ENCODE measurements at places on chromosomes 3 and 15. TPM values are rescaled to one million over a fixed set of nuclear protein-coding genes. Genes with fewer than 3 reads are reported as not detected.

- no peak for DNase-seq
Measured at GRCh38 chr3:70247955-70248354, 64.5 kb downstream of the MDFIC2 start.

DNA sequence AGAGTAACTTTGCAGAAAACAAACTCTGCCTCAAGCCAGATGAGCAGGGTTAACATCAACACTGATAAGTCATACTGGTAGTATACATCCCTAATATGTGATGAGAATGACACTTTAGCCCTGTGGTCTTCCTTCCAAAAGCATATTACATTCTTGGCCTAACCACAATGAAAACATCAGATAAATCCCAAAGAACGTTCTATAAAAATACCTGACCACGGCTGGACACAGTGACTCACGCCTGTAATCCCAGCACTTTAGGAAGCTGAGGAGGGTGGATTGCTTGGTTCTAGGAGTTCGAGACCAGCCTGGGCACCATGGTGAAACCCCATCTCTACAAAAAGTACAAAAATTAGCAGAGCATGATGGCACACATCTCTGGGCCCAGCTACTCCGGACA is 4.7 kb downstream of the TMCC1 start:
- no peak for DNase-seq

- DNase-seq = no peak
Measured at GRCh38 chr3:111301238-111301798, 229.7 kb downstream of the NECTIN3 start.

GRCh38 chr3:23567917-23568316 is 237.8 kb upstream of the UBE2E1 start:
- no peak for DNase-seq

GRCh38 chr3:122572940-122573412 is 4.5 kb upstream of the PARP15 start:
- DNase-seq = no peak

DNA sequence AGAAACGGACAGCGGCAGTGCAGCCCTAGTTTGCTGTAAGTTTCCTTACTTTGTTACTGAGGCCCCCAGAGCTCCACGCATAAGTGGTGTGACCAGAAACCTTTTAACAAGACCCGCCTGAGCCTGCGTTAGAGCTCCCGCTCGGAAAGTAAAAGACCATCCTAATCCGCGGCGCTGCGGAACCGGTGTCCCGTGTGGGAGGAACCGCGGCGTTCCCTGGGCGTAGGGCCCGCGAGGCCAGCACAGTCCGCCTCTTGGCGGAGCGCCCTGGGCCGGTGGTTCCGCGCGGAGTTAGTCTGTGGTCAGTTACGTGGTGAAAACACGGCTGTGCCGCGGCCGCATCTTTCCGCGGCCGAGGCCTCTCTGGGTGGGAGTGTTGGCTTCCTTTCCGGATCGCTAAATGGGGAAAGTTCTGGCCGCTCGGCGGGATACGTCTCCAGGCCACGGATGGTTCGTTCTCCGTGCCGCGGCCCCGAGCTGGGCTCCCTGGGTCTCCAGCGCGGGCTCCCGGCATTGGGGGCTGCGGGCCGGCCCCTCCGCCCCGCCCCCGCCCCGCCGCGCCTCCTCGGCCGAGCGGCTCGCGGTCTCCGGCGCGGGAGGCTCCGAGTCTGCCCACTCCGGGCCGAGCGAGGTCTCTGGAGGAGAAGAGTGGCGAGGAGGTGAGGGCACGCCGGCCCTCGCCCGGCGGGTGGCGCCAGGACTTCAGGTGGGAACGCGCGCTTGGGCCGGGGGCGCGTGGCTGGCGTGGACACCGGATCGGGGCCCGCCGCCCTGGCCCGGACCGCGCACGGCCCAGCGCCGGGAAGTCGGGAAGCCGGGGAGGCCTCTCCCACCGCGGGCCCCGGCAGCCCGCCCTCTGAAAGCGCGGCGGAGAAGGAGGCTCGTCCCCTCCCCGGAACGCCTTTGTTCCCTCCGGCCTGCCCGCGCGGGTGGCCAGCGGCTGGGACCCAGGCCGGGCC is 754 bp downstream of the B3GNT5 start:
- DNase-seq = no peak

DNA sequence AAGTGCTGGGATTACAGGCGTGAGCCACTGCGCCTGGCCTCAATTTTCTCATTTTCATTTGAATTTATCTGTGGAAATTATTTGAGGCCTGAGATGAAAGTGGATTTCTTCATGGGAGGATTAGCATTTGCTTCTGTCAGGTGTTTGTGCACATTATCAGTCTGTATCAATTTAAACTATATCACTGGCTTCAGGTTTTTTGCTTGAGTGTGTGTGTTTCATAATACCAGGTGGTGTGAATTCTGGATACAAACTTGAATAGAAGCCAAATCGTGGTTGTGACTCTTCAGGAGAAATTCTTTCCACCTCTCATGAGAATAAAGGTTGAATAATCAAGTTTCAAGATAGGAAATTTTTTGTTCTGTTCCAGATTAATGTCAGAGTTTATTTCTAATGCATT is 56.4 kb downstream of the CGGBP1 start:
- no peak for DNase-seq

DNA sequence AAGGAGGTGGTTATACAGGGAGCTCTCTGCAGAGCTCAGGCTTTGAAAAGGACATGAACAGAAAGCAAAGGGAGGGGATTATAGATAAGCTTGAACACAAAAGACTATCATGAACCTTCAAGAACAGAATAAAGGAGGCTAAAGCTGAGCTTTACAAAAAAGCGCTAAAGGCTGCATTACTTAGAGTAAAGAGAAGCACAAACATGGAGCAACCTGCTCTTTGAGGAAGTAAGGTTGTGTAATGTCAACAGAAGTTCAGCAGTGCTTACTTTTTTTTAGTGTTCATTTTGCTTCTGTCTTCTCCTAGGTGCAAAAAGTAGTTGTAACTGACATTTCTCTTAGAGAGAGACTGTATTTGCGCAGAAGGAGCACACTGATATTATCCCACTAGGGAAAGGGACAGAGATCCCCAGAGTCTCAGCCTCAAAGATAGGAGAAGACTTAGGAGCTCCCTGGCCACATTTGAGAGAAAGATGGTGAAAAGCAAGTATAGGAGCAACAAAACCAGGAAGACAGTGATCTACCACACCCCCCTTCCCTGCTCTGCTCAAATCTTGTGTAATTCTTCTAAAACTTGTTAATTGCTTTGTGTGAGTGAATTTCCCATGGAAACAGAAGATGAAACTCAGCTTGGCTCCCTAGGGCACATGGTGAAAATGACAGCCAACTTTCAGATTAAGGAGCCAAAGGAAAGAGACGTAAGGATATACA is 54.7 kb downstream of the QTRT2 start:
- no peak for DNase-seq

DNA sequence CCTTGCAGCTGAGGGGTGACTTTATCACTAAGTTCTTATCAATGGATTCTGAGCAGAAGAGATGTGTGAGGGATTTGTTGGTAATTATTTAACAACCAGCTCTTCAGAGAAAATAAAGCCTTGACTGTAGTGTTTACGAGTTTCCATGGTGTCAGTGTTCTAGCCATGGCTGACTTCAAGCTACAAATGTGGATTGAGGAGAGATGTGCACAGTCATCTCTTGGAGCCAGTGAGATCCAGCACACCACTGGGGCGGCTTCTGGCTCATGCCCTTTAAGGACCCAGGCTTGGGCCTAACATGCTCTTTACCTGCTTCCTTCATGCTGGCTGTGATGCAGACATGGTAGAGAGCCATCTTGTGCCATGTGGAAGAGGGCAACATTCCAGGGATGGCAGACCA is 145.6 kb upstream of the MRPS22 start:
- no peak for DNase-seq

- no peak for DNase-seq
Measured at GRCh38 chr3:3836845-3837244, 37.6 kb downstream of the LRRN1 start.

GRCh38 chr3:149481056-149481455 is 6.6 kb downstream of the TM4SF4 start:
- no peak for DNase-seq

The CEP19 gene
- 0.42 TPM for total RNA-seq

The EXD1 gene
- total RNA-seq = not detected

The XRN1 gene
- 66.9 TPM for total RNA-seq

The GABRR3 gene
- total RNA-seq = not detected

The PCOLCE2 gene
- total RNA-seq = 122 TPM

The TMEM108 gene
- 0.28 TPM for total RNA-seq

The CFAP91 gene
- 11.4 TPM for total RNA-seq

The IL20RB gene
- total RNA-seq = 0.71 TPM

The GP9 gene
- not detected for total RNA-seq

All from thoracic aorta (tissue), 2 donors.